Fibroblast of pulmonary artery (primary cell): ENCODE measurements at places on chromosomes 13 and 19.

GRCh38 chr13:48750588-48751383, 97.1 kb downstream of the CYSLTR2 start:
- DNase-seq = peak; percentile 78

GRCh38 chr13:107376341-107377125, 808.6 kb upstream of the ARGLU1 start:
- DNase-seq = no peak

DNA sequence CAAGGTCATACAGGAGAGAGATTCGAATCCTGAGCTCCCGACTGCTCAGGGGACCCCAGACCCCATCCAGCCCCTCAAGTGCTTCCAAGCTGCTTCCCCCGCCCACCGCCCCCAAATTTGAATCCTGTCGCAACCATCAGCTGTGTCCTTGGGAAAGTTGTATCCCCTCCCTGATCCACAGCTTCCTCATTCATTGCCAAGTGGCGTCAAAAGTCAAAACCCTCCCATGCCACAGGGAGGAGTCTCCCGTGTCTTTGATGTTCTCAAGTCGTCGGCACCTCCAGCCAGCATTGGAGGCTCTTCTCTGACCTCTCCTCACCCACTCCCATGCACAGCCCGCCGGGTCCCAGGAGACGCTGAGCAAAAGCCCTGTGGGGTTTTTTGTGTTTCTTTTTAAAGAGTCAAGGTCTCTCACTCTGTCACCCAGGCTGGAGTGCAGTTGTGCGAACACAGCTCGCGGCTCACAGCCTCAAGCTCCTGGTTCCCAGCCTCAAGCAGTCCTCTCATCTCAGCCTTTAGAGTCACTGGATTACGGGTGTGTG, 2.8 kb upstream of the IFI30 start:
- no peak for DNase-seq

GRCh38 chr13:113059891-113060290, 45.7 kb upstream of the F7 start:
- no peak for DNase-seq

- no peak for DNase-seq
These were observed 19.2 kb upstream of the AKT2 start for GRCh38 chr19:40304306-40304705.

DNA sequence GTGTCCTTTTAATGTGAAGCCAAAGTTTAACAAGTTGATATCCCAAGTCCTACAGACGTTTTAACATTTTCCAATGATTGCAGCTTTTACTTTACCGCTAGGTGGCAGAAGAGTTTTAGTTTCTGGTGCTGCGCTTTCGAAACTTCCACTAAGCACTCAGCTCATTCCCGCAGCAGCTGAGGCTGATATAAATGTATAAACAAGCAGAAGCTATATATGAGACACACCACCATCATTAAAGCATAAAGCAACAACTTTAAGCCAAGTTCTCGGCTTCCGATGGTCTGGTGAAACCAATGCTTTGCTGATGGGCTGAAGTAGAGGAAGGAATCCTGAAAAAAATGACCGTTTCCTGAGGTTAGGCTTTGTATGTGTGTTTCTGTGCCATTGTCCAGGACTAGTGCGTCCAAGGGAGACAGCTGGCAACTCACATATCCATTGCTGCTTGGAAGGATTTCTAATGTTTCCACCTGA, 753.9 kb downstream of the OLFM4 start:
- DNase-seq = peak; percentile 66

DNA sequence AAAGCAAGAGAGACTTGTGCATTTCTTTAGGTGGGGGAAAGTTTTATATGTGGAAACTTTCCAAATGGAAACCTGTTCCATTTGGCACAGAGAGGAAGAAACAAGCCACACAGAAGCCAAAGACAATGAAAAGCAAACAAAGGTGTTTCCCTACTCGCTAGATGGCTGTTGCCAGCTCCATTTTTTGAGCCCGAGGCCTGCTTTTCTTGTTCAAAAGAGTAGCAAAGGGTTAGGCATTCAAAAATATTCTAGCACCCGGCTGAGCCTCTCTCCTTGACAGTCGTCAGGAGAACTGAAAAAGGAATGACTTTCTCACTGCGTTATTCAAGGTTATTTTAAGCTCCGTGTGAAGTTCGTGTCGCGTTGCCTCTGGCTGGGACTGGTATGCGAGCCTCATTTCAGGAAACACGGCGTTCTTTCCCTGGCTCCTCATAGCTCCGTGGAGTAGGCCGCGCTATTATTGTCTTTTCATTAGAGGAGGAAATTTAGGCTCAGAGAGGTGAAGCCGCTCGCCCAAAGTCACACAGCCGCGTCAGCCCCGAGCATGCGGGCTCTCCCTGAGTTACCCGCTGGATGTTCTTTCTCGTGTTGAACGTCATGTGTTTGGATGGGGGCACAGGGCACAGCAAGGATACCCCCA, 7.6 kb downstream of the TRPM4 start:
- DNase-seq = no peak

DNA sequence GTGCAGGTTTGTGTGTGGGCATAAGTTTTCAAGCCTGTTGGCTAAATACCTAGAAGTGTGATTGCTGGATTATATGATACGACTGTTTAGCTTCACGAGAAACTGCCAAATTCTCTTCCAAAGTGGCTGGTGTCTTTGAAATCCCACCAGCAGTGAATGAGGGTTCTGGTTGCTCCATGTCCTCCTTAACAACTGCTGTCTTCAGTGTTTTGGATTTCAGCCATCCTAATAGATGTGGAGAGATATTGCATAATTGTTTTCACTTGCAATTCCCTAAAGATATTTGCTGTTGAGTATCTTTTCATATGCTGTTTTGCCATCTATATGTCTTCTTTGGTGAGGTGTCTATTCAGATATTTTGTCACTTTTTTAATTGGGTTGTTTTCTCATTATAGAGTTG, 390.5 kb downstream of the ZNF536 start:
- DNase-seq = no peak

GRCh38 chr19:35403116-35403760, 32.4 kb downstream of the GPR42 start:
- no peak for DNase-seq

GRCh38 chr13:99388334-99388923, 81.2 kb upstream of the GPR183 start:
- no peak for DNase-seq

DNA sequence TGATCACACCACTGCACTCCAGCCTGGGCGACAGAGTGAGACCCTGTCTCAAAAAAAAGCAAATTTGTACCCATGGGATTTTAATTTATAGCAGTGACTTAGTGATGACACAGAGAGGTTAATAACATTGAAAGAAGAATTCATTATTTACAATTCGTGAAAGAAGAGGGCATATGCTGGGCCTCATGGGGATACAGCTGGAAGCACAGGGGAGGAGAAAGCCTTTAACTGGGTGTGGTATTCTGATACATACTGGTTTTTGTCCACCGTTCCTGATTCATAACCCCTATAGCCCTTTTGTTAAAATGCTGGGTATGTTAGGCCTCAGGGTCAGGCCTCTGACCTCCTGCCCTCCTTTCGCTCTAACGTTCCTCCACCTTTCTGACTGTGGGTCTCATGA, 10.9 kb downstream of the ZNF264 start:
- DNase-seq = no peak

GRCh38 chr19:48095612-48096175, 14.9 kb downstream of the PLA2G4C start:
- DNase-seq = no peak

DNA sequence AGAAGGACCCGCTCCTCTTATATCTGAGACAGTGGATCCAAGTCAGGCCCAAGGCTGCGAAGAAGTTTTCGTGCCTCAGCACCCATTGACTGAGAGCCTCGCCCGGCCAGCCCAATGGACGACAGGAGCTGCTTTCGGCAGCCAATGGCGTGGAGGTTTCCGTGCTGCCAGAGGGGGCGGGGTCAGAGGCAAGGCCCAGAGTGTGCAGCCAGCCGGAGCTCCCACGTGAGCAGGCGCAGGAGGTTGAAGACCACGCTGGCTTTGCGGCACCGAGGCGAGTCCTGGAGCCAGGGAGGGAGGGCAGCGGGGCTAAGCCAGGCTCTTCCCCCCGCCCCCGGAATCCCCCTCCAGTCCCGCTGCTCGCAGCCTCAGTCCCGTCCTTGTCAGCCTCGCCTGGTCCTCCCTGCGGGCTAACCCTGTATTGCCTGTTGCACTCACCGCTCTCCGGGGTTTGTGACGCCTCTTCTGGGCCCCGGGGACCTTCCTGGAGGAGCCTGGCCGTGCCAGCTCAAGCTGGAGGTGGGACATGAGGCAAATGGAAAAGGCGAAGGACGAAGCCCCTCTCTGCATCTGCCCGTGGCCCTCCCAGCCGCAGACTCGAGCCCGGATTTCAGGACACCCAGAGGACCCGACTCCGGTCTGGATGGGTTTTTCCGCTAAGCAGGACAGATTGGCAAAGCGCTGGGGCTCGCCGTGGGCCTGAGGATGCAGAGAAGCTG, 1.5 kb downstream of the IFNL4 start:
- no peak for DNase-seq

GRCh38 chr19:42115219-42115618, 17.0 kb downstream of the POU2F2 start:
- peak; percentile 44 for DNase-seq

DNA sequence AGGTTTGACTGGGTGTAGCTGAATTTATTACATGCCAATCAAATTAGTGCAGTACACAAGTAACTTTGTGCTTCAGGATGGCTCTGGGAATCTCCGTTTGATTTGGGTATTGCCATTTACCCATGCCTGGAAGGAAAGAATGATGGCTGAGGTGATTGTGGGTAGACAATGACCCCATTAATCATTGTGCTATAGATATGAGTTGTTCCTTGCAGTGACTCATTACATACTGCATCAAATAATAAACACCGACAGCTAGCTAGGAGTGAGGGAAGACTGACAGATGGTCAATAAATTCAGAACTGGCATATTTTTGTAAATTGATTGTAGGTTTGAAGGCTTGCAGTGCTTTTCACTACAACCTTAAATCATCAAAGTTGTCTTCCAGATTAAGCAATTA, 1069.5 kb downstream of the DIAPH3 start:
- peak; percentile 3 for DNase-seq

DNA sequence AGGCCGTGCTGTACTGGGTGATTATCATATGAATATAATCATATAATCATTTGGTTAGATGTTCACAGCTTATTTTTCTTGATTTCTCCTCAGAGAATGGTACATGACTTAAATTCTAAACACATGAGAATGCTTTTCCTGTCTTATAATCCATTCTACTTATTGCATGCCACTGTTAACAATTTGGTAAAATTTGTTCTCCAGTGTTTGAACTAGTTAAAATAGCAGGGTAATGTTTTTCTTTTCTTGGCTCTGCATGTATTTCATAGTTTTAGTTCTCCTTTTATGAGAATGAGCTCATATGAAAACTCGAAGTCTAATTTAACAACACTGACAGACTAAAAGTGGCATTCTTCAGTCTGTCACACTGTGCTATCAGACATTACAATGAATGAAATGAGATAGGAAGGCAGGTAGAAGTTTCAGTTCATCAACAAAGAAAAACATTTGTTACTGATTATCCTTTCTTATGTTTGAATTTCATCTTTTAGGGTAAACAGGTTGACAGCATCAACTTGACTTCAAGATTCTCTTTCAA, 10.2 kb downstream of the SPRYD7 start:
- DNase-seq = no peak

DNA sequence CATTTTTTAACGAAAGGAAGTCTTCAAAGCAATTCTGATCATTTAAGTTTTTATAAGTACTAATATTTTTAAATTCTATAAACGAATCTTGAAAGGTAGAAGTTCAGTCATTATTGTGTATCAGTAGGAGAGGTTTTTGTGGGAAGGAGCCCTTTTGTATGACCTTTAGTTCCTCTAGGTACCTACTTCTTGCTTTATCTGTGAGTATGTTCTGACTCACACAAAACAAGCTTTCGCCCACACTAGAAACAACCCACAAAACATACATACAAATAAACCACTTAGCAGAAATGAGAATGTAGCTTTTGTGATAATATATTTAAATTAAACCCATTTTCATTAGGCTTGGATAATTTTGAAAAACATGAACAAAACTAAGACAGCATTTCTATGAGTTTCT, 27.8 kb downstream of the ERCC5 start:
- DNase-seq = peak; percentile 45

- no peak for DNase-seq
These were observed 15.2 kb downstream of the PLEKHF1 start for GRCh38 chr19:29680447-29680846.

- peak; percentile 25 for DNase-seq
These were observed 109.9 kb downstream of the COL4A1 start for GRCh38 chr13:110197026-110197425.

DNA sequence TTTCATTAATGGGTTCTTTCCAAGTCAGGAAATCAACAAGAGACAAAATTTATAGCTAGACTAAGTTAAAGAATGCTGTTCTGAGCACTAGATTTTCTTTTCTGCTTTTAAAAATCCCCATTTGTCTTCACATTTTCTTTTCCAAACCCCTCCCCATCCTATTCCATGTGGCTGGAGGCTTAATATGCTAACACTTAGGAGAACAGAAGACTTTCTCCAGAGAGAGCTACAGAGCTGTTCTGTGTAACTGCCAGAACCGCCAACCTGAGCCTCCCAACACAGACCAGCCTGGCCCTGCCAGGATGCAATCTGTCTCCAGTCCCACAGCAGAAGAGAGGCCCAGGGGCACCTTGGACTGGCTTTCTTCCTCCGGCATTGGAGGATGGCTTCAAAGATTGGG, 264.1 kb downstream of the NDFIP2 start:
- no peak for DNase-seq

DNA sequence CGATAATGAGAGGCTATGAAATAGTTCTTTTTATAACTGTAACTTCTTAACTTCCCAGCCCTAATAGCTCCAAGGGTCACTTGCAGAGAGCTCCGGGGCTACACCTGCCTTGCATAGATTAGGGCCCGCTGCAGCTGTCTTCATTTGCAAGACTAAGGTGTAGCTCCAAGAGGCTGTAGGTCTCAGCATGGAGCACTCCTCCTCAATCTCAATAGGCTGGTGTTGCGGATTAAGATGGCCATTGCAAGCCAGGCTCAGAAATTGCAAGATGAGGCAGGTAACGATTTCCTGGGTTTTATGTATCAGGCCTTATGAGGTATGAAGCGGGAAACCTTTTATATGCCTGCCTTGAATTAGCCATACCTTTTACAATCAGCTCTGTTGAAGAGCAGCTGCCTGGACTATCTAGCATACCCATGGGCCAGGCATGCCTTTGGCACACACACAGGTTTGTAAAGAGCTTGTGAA, 185.7 kb downstream of the TM9SF2 start:
- DNase-seq = no peak

- DNase-seq = no peak
These were observed 67.7 kb upstream of the TEX29 start for GRCh38 chr13:111252446-111253364.

- DNase-seq = no peak
These were observed 50.0 kb upstream of the CEACAM21 start for GRCh38 chr19:41525989-41526388.

- no peak for DNase-seq
These were observed 16.3 kb downstream of the NEK5 start for GRCh38 chr13:52112591-52112990.

- DNase-seq = no peak
These were observed 118.7 kb upstream of the SOX1 start for GRCh38 chr13:111948281-111948680.

GRCh38 chr19:38361633-38362075, 12.7 kb upstream of the PSMD8 start:
- peak; percentile 65 for DNase-seq
